Stimulated activated CD8-positive, alpha-beta memory T cell treated with anti-CD3 and anti-CD28 coated beads, Interleukin-4, amount 100 ng/mL, for 1 hour (primary cell): ENCODE measurements at places on chromosomes 12 and 14.

- DNase-seq, result no peak
Measured at GRCh38 chr12:28313631-28314030, 123.4 kb downstream of the CCDC91 start.

DNA sequence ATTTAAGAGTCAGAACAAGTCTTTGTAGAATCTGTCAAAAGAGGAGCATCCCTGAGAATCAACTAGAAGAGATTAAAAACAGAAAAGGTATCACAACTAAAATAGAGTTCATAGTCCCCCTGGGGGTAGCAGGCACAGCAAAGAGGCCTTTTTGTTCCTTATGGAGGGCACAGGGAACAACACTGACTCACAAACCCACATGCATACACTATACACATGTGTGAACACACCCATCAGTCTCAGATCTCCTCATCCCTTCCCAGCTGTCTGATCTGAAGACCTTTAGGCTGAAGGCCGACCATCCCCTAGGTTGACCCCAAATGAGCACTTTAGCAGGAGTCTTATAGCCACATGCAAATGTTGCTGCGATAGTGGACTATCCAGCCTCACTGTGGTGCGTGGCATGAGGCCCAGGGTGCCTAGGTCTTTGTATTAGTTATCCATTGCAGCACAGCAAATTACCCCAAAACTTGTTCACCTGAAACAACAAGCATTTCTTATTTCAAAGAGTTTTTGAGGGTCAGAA is 236.7 kb upstream of the EGLN3 start:
- DNase-seq, result no peak

DNA sequence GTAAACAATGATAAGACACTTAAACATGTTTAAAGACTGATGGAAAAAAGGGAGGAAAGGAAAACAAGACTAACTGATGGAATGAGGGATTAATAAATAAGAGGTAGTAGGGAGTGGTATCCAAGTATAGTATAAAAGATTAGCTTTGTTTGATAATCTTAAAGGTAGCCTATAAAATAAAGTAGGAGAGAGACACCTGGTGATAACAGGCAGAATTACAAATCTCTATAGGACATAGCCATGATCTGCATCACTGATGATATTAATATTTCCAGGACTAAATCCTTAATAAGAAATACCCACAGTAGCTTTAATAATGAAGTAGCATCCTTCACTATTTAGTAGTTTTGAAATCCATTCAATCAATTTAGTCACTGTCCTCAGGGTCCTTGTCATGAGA is 30.4 kb downstream of the DLGAP5 start:
- no peak for DNase-seq

GRCh38 chr12:12715459-12716150 is 1.6 kb upstream of the CDKN1B start:
- DNase-seq, result no peak

- DNase-seq, result no peak
Measured at GRCh38 chr14:99075061-99075460, 196.9 kb downstream of the BCL11B start.

DNA sequence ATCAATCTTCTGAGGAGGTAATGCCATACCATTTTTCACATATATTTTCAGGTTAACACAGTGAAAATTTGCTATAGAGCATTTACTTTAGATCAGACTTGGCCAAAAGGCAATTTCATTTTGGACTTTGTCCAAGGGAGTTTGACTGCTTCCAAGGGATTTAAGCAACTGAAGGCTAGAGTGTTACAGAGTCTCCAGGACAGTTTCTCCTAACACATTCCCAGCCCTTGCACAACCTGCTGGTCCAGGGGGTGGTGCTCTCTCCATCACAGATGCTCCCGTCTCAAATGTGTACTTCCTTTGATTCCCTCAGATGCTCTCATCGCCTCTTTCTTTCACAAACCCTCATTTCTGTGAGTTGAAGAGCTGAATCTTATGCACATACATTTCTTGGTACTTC is 143.1 kb downstream of the TPH2 start:
- no peak for DNase-seq
